GDM1 (cell line): ENCODE measurements at places on chromosomes 5 and 9.

- DNase-seq = no peak
These were observed 213.6 kb upstream of the KCNN2 start for GRCh38 chr5:114148253-114148652.

GRCh38 chr5:81171769-81172168 is 61.4 kb upstream of the CKMT2 start:
- DNase-seq = no peak

DNA sequence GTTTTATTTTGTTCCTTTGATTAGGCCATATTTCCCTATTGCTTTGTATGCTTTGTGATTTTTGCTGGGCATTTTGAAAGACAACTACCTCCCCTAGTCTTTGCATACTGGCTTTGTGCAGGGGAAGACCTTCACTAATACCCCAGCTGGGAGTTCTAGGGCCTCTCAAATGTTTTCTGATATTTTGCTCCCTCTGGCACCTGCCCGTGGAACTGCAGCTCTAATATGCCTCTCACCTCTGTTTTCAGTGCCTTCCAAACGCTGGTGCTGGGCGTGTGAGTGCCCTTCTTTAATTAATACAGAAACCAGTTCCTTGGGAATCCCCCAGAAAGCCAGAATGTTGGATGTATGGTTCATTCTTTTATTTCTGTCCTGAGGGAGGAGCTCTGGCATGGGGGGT is 204.5 kb downstream of the COMMD10 start:
- DNase-seq = no peak

DNA sequence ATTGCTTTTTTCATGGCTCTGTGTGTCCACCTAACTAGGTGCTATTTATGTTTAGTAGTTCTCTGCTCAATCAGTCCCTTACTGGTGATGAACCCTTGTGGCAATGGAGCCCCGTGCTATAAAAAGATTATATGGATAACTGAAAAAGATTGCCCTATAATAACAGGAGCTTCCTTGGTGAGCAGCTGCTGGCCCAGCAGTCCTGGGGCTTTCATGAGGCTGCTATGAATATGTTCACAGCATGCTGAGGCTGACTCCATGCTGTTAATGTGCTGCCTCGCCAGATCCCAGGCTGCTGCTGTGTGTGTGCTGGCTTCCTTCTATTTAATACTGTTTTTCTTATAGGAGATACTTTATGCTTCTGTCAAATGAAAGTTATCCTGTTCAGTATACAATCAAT is 357.5 kb downstream of the TAF11L14 start:
- no peak for DNase-seq

DNA sequence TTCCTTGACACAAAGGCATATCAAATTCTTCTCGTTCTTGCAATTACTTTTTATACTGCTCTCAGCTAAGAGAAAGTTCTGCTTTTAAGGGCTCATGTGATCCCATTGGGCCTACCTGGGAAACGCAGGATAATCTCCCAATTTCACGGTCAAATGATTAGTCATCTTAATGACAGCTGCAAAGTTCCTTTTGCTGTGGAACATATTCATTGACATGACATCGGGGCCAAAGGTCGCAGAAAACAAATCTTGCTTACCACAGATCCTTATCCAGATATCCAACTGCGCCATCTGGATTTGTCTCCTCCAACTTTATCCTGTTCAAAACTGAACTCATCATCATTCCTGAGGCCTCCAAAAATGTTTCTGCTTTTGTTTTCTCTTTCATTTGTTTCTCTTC is 1085.6 kb upstream of the WWC1 start:
- DNase-seq = no peak

- DNase-seq = no peak
These were observed 142.2 kb downstream of the CAMK4 start for GRCh38 chr5:111366388-111366787.

DNA sequence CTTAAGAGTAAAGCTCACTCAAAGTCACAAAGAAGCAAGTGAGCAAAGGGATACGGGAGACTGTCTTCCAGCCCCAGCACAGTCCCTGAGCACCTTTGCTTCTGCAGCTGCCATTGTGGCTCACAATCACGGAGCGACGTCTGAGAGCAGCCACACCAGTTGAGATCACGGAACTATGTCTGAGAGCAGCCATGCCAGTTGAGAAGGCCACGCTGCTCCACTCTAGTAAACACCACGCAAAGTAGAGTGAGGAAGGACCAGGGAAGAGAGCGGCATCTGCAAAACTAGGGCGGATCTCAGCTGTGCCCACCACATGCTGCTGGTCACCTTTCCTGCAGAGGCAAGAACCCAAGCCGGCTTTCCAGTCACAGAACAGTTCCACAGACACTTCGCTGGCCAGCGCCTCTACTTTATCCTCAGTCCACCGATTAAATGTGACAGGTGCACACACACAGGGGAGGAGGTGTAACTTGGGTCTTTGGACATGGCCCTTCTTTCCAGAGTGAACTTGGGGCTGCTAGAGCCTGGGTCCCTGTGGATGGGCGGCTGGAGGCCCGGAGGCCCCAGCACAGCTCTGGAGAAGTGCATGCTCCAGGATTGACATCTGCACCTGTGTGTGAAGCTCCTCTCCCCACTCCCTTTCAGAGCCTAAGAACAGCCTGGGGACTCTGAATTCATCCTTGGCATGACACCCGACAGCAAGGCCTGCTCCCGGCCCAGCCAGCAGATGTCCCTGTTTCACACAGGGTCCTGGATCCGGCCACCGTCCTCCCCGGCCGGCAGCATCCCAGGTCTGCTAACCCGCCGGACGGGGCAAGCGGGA is 324.9 kb upstream of the IRX4 start:
- DNase-seq = no peak

GRCh38 chr9:134800791-134801339 is 79.7 kb upstream of the FCN2 start:
- DNase-seq = no peak

- DNase-seq = no peak
These were observed 7.6 kb upstream of the SLC9A3 start for GRCh38 chr5:531749-532315.

DNA sequence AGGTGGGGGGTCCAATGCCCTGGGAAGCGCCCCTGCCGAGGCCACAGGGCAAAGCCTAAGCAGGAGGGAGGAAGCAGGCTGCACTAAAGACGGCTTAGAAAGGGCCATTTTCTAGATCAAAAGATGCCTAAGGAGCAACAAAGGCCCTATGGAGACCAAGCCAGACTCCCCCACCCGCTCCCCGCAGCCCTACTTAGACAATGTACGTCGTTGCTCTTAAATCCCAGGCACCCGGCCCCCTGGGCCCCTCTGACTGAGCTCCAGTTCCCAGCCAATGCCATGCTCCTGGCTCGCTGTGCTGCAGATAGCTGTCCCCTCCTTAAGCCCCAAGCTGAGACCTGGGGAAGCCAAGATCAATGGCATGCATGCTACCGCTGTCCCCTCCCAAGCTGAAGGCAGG is 10.3 kb downstream of the IPPK start:
- DNase-seq = no peak

DNA sequence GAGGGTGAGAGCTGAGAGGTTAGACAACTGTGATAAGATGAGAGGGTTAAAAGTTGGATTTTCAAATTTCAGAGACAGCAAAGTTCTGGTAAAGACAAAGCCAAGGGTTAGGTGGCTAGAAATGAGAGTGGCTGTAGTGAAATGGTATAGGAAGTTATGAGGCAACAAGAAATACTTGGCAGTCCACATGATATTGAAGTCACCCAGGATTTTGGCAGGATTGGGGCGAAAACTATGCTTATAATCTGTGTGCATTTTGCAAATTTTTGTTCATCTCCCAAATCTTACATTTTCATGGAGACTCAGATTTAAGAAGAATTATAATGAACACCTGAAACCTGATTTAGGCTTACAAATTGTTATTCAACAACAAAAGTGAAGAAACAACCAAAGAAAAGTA is 35.6 kb downstream of the C9 start:
- DNase-seq = no peak

DNA sequence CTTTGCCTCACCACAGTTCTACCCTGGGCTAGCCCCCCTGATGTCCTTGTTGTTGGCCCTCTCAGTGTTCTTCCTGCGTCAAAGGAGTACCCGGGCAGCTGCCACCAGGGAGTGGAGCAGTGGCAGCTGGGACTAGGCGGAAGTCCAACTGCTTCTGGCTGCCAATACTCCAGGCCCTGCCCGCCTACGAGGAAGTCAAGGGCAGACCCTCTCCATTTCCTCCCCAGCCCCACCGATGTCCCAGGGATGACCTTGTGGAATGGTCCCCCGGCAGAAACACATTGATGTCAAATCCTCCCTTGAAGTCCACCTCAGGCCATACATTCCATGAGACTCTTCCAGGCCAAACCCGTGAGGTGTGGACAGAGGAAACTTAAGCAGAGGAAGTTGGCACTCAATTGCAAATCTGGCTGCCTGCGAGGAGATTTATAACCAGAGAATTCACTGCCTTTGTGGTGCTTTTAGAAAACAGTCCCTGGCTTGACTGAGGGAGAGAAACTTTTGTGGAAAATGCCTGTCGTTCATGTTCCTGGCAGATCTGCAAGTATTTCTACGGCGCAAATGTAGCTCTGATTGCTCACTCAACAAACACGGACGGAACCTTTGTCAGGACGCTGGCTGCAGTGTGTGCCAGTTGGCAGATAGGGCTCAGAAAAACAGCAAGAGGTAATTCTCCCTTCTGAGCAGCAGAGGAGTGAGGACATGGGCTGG is 339.7 kb downstream of the RAB3C start:
- DNase-seq = no peak

DNA sequence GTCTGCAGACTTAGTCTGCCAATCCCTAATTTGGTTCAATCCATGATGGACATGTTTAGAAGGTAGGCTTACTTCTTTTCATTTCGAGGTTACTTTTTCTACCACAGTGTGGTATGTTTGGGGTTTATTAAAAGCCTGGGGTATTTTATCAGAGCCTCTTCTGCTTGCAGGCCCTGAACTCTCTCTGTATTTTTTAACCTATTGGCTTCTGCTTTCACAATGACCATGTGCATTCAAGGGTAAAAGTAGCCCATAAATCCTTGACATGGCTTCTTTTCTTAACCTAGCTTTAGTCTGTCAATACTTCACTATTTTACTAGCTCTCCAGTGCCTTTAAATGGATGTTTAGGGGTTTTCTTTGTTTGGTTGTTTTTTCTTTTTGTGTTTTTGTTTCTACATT is 286.6 kb downstream of the FER start:
- no peak for DNase-seq

- DNase-seq = no peak
These were observed 58.0 kb downstream of the GRAMD2B start for GRCh38 chr5:126481243-126481642.

GRCh38 chr5:33688526-33688925 is 203.3 kb downstream of the ADAMTS12 start:
- DNase-seq = no peak

DNA sequence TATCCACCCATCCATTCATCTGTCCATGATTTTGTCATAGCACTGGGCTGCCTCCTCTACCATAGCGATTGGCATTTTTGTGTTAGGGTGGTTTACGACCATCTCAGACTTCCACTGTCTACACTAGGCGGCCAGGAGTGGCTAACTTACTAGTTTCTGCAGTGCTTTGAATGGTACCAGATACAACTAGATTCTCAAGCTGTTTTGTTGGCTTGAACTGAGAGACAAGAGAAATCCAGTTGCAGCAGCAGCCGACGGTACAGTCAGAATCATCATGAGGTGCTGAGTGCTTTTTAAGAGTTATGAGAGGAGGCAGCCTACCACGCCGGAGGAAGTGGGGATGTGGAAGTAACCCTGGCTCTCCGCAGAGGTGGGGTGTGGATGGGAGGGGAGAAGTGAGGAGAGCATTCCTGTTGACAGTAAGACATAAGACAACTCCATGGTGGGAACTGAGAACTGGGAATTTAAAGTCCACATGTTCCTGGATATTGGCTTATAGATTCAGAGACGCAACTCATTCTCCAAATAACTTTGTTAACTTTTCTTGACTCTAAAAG is 27.9 kb downstream of the COL5A1 start:
- no peak for DNase-seq

- no peak for DNase-seq
These were observed 1.8 kb upstream of the CCL28 start for GRCh38 chr5:43413966-43414365.

GRCh38 chr5:56985936-56986625 is 34.2 kb upstream of the MIER3 start:
- no peak for DNase-seq

GRCh38 chr5:150583541-150584225 is 56.8 kb upstream of the SYNPO start:
- no peak for DNase-seq

DNA sequence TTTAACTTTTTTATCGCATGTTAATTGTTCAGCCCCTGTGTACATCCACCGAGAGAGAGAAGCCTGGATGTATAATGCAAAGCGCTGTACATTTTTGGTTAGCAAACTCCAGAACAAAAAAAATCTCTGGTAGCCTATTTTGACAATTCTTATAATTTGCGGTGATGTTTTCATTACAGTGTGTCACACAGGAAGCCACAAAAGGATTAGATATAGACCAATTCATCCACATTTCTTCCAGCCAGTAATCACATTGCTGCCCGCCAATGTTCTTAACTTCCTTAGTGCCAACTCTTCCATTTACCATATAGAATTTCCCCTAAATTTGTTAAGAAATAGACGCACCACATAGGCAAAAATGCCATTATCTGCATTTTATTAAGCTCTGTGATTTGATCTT is 435.6 kb downstream of the EFNA5 start:
- DNase-seq = no peak
